ENCODE measurements at places on chromosomes 7 and 10.

DNA sequence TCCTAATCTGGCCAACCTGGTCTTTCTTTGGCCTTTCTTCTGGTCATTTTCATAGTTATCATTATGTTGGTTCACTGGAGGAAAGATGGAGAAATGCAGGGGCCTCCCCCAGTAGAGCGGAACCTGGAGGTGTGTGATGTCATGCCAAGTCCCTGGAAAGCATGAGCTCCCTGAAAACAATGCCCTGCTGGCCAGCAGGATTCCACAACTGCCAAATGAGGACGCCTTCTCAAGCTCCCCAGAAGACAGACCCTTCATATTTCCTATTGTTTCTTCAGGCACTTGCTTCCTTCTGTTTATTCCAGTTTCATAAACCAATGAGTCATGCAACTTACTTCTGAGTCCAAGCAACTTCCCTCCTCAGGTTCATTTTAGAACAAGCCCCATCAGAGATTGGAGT, 339.0 kb downstream of the GATA3 start:
- no peak for DNase-seq

DNA sequence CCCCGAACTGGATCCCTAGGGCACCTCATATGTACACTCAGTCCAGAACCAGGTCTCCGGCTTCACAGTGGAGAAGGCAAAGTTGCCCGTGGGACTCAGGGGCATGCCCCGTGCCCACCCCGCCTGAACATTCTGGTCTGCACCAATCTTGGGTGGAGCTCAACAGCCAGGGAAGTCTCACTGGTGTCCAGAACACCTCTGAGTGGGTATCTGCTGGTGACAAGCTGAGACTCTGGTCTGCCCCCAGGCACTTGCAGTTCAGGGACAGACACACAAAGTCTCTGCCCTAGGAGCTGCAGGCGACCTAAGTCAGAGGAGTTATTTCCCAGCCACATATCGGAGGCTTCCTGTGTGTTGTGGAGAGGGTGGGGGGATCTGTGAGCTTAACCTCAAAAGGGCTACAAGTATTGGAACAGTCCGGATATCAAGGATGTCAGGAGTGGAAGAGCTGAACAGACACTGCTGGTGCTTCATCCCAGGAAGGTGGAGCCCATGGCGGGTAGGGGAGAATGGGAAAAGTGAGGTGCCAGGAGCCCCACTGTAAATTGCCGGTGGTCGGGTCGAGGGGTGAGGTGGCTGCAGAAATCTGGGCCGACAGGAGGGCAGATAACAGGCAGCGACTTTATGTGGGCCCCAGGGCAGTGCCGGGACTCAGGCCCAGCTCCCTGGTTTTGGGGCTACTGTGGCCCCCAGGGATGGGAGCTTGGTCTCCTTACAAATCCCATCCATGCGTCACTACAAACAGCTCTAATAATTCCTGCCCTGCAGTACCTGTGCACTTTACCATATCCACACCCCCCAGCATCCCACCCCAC, 8.6 kb upstream of the TLX1 start:
- DNase-seq = no peak

DNA sequence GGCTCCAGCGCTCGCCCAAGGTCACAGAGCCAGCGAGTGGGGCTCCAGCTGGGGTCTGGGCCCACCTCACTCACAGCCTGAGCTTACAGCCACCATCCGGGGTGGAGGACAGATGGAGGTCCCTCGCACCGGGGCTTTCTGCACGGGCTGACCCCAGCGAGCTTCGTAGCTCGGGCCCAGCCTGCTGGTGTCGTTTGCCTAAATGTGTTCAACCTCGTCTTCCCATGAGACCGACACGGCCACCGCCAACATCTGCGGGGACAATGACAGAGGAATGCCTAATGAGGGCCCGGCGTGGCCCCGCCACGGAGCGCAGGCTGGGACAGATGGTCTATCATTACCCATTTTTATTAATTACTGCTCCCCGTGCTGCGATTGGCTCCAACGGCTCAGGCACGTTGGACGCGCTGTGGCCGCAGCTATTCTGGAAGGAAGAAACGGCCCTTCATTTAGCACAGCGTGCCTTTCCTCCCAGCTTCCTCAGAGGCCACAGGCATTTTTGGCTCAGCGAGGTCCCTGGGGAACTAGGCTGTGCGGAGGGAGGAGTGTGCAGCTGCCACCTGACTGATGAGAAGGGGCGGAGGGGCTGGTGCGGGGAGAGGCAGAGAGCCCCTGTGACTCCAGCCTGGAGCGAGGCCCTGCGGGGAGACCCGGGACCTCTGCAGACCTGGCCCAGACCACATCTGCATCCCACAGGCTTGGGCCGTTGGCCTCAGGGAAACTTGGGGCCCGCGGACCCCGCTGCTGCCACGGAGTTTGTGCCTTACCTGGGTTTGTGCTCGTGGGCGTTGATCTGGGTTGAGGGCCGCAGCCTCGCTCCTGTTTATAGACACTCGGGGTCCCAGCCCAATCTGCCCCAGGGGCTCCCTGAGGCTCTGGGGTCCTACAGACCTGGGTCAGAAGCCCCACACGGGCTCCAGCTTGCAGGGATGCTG, 22.9 kb upstream of the ELFN1 start:
- DNase-seq = no peak

DNA sequence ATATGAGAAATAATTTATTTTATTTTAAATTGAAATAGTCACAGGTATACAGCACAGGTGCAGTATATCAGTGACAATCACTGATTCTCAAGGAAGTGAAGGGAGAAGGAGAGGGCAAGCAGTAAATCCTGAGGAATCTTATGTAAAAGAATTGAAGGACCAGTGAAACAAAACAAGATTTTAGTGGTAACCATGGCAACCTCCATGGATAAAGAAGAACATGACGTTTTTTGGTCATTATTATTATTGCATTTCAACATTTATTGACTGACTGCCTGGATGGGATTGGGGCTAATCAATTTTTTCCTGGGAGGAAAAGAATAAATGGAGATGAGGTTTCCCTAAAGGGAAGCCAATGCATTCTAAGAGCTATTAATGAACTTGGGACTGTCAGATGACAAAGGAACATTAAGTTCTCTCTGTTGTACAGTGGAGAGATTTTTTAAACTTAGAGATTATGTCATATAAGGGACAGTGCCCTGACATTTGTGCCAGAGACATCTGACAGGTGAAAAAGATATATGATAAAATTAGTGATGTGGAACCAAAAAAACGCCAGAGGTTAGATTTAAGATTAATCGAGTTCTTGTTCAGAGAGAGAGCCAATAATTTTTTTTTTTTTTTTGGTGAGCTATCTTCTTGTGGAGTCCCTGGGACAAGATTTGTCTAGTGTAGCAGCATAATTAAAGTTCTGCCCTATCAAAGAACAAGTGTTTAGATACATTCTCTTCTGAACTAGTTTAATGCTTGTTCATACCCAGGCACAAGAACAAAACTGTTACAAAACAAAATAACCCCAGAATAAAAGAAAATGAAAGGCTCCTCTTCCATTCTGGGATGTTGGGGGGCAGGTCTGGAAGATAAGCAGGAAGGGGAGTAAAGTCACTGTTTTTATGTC, 279.9 kb downstream of the CSTF2T start:
- no peak for DNase-seq

GRCh38 chr7:40429826-40430225, 295.0 kb downstream of the SUGCT start:
- no peak for DNase-seq

GRCh38 chr7:138943061-138943460, 38.1 kb downstream of the KIAA1549 start:
- DNase-seq = no peak

DNA sequence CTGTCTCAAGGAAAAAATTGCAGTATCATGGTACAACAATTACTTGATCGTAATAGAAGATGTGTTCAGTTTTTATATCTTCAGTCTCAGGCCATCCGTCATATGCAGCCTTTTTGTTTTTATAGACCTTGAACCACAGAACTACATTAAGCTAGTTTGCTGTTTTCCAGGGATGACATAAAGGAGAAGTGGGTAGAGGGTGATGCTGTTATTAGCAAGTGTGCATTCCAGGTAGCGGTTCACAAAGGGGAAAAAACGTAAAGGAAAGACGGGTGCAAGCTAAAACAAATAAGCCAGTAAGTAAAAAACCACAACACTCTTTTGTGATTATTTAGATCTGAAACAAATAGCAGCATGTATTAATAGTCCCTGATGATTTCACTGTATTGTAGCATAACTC, 71.7 kb downstream of the BMPR1A start:
- no peak for DNase-seq

GRCh38 chr7:124784879-124785818, 19.6 kb upstream of the GPR37 start:
- no peak for DNase-seq

- no peak for DNase-seq
Measured at GRCh38 chr10:48598243-48598935, 6.5 kb downstream of the ARHGAP22 start.

GRCh38 chr10:6815346-6815745, 235.3 kb upstream of the PRKCQ start:
- no peak for DNase-seq

DNA sequence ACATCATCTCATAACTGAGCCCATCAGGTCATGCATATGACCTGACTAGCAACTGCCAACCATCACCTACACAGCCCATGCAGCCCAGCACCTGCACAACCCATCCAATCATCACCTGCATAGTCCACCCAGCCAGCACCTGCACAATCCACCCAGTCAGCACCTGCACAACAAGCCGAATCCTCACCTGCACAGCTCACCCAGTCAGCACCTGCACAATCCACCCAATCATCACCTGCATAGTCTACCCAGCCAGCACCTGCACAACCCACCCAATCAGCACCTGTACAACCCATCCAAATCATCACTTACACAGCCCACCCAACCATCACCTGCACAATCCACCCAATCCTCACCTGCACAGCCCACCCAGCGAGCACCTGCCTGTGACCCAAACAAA, 33.4 kb upstream of the WDFY4 start:
- no peak for DNase-seq

- DNase-seq = no peak
Measured at GRCh38 chr7:4010923-4011656, 671.0 kb upstream of the FOXK1 start.

DNA sequence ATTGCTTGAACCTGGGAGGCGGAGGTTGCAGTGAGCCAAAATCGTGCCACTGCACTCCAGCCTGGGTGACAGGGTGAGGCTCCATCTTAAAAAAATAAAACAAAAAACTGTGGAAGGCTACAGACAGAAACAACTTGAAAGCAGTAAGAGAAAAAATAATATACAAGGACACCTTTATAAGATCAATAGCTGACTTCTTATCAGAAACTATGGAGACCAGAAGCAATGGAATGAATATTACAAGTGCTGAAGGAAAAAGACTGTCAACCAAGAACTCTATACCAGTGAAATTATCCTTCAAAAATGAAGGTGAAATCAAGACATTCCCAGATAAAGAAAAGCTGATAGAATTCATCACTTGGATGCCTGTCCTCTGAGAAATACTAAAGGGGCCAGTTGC, 49.0 kb downstream of the RBAK start:
- no peak for DNase-seq

DNA sequence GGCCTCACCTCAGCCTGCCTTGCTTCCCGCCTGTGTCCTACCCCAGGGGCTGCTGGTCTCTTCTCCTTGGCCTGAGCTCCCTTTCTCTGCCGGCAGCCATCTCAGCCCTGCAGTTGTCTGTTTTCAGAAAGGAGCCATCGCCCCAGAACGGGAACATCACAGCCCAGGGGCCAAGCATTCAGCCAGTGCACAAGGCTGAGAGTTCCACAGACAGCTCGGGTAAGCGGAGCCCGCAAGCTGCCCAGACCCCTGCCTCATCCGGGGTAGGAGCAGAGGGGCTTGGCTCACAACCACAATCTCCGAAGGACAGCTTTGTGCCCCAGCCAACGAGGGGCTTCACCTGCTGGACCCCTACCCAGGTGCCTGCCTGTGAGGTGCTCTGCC, 5.3 kb upstream of the DEPP1 start:
- DNase-seq = no peak

GRCh38 chr7:4720225-4720624, 38.1 kb downstream of the FOXK1 start:
- DNase-seq = no peak

GRCh38 chr7:111729483-111729882, 167.2 kb upstream of the IMMP2L start:
- DNase-seq = no peak

DNA sequence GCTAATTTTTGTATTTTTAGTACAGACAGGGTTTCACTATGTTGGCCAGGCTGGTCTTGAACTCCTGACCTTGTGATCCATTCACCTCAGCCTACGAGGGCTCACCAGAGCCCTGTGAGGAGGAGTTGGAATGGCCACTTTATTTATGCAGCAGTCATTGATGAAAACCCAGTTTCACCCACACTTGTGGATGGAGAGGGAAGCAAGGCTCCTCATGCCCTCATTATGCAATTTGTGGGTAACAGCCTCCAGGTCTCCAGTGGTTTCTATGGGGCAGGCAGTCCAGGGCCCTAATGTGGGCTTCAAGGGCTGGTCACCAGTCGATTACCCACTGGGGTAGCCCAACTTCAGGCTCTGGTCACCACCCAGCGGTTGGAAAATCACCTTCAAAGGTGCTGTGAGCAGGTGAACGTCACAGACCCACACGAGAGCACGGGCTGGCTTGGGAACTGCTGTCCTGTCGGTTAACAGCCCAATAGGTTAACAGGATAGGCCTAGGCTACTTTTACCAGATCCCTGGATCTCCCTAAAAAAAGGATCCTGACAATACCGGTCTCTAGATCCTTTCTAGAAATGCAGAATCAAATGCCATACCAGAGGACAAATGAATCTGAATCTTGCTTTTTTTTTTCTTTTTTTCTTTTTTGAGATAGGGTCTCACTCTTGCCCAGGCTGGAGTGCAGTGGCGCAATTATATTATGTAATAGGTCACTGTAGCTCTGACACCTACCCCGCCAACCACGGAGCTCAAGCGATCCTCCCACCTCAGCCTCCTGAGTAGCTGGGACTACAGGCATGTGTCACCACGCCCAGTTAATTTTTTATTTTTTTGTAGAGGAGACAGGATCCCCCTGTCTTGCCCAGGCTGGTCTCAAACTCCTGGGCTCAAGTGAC, 97.8 kb downstream of the SLC37A3 start:
- no peak for DNase-seq

DNA sequence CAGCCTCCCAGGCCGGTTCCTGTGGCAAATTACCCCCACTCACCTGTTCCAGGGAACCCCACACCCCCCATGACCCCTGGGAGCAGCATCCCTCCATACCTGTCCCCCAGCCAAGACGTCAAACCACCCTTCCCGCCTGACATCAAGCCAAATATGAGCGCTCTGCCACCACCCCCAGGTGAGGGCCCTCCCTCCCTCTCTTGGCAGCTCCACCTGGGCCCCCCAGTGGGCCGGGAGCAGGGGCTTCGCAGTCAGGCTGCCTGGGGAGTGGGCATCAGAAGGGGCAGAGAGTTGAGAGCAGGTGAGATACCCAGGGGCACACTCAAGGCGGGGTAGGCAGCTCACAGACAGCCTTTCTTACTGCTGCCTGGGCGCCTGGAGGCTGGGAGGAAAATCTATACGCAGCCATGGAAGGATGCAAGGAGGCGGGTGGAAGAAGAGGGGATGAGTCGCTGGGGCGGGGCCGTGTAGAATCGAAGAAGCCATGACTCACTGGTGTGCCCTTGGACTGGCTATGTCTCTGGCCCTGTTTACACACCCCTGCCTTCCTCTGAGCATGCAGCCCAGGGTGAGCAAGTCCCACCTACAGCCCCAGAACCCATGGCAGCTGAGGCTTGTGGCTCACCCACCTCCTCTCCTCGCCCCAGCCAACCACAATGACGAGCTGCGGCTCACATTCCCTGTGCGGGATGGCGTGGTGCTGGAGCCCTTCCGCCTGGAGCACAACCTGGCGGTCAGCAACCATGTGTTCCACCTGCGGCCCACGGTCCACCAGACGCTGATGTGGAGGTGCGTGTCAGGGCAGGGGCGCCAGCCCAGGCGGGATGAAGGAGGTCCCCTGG, 48.6 kb upstream of the PPIF start:
- DNase-seq = no peak

GRCh38 chr10:48400129-48400849, 93.8 kb downstream of the MAPK8 start:
- no peak for DNase-seq
